ENCODE measurements at places on chromosomes 6 and 20.

- no peak for DNase-seq
These were observed 59.0 kb upstream of the TULP4 start for GRCh38 chr6:158253248-158253647.

DNA sequence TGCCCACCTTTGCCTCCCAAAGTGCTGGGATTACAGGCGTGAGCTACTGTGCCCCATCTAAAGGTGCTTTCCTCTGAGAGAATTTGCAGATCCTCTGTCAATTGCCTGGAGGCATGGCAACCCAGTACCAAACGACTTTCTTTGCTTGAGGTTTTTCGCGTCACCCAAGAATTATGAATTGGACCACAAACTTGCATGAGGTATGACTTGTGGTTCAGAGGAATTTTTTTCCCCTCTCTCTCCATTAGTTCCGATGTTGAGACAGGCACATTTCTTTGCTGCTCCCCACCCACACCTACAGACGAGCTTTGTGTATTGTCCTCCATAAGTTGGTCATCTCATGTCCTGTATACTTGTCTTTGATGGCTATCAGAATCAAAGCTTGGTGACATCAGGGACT, 11.8 kb upstream of the SCAF8 start:
- peak; percentile 65 for DNase-seq

- DNase-seq: peak; percentile 7
These were observed 19.2 kb downstream of the MICA start for GRCh38 chr6:31422587-31422986.

DNA sequence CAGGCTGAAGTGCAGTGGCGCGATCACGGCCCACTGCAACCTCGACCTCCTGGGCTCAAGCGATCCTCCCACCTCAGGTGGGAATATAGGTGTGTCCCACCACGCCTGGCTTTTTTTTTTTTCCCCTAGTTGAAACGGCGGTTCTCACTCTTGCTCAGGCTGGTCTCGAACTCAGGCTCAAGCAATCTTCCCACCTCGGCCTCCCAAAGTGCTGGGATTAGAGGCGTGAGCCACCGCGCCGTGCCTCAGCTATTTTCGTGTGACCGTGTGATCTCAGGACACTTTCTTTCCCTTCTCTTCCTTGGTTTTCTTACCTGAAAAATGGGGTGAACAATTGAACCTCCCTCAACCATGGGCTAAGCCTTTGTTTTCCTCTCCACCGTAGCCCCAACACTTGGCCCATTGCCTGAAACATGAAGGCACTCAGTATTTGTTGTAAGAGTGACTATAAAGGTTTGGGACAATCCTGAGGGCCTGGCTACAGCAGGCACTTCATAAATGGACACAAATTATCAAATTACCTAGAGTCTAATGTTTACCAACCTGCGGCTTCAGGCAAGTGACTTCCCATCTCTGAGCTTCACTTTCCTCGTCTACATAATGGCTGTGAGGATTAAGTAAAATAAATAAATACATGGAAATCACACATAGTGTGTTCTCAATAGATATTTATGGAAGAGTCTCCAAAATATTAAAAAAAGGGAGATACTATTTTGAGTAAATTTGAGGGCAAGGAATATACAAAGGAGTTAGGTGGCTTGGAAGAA, 31.4 kb upstream of the ID1 start:
- DNase-seq: no peak

DNA sequence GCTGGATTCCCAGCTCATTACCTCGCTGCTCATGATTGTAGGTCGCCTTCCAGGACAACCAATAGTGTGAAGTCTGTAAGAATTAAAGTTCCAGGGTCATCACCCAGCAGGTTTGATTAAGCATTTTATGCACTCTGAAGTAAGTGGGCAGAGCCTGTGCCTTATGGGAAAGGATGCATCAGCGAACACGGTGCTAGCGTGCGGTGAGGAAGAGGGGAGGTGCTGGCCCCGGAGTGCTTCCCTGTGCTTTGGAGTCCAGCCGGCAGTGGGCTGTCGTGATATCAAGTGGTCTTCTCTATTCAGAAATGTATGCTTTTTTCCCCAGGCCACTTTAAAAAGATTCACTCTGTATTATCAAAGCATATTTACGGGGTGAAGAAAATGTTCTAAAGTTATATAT, 16.0 kb downstream of the DUSP22 start:
- no peak for DNase-seq

DNA sequence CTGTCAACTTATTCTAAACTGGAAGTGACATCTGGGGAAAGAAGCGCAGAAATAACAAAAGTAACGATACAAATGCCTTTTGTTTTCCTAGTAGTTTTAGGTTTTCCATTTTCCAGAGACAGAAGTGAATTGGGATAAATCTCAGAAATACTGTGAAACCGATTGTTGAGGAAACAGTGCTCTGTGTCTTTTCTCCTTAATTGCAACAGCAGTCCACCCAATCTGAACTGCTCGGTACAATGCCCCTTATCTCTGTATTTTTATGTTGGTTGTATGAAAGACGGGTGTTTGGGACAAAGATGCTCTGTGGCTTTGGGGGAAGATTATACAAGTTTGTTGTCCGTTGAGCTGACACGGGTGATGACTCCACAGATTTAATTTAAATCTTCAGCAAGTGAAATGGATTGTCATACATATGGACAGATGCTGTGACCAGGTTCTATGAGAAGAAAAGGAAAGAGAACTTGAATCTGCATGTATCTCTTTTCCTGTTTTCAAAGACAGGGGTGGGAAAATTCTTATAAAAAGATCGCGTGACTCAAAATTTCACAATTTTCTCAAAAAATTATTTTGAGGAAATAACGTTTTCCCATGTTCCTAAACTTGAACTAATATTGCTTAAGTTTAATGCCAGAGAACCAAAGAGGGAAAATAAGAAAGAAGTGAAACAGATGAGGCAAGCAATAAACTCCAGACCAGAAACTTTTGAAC, 41.2 kb downstream of the SASH1 start:
- DNase-seq: no peak

GRCh38 chr6:119479860-119480655, 130.5 kb upstream of the MAN1A1 start:
- DNase-seq: peak; percentile 70

DNA sequence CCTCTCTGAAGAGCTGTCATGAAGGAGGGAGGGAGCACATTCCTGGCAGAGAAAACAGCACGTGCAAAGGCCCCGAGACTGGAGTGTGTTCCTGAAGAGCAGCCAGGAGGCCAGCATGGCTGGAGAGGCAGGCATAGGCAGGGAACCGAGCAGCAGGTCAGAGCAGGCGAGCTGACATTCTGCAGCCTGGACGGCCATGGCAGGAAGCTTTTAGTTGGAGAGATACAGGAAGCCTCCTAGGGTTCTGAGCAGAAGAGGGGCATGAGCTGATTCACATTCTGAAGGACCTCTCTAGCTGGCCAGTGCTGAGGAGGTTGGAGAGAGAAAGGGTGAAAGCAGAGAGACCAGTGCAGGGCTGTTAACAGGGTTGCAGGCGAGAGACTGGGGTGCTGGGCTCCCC, 29.7 kb downstream of the POFUT1 start:
- DNase-seq: no peak

GRCh38 chr6:139659711-139660110, 285.3 kb upstream of the CITED2 start:
- DNase-seq: no peak

- no peak for DNase-seq
These were observed 7.6 kb downstream of the GNAS-AS1 start for GRCh38 chr20:58843128-58843556.

- DNase-seq: no peak
These were observed 160.2 kb upstream of the FOXA2 start for GRCh38 chr20:22744341-22745193.

DNA sequence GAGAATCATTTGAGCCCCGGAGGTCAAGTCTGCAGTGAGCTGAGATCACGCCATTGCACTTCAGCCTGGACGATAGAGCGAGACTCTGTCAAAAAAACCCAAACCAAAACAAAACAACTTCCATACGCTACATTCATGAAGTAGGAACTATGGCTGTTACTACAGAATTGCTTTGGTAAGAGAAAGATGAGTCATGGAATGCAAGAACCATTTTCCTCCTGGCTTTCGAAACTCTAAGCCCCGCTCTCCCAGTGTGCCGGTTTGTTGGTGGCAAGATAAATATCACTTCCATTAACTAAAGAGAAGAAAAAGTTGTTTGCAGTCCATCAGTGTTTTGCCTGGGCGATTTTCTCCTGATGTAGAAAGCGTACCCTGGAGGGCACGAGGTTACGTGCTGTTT, 61.3 kb downstream of the ZDHHC14 start:
- peak; percentile 60 for DNase-seq

DNA sequence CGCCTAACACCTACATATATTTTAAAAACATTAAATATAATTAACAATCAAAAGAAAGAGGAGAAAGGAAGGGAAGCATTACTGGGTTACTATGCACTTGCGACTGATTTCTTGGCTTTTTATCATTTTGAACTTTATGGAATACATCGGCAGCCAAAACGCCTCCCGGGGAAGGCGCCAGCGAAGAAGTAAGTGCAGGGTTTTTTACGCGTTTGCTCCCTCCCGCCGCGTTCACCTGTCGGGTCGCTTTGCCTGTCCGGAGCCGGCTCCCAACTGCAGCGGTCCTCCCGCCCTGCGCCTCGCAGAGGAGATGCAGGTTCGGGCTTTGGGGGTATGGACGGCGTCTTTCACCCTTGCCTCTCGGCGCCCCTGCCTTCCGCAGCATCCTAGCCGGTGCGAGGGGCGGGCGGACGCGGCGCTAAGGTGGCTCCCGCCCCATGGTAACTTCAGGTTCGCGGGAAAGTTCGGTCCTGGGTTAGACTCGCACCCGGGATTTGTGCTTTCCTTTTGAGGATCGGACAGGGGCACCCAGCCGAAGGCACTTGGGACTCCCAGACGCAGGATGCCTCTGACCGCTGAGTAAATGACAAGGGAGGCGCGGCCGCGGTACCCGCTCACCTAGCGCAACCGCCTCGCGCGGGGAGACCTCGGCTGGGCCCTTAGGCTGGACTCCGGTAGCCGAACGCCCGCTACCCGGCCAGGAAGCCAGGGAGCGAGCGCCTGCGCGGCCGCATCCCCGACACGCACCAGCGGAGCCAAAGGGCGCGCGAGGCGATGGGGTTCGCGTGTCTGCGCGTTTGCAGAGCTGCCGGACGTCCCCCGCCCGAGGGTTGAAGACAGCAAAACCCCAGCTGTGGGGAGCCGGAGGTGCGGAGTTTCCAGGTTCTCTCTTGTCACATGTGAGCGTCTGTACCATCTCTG, 891 bp downstream of the RSPO3 start:
- DNase-seq: no peak

GRCh38 chr20:54123587-54124180, 50.1 kb downstream of the CYP24A1 start:
- peak; percentile 94 for DNase-seq

DNA sequence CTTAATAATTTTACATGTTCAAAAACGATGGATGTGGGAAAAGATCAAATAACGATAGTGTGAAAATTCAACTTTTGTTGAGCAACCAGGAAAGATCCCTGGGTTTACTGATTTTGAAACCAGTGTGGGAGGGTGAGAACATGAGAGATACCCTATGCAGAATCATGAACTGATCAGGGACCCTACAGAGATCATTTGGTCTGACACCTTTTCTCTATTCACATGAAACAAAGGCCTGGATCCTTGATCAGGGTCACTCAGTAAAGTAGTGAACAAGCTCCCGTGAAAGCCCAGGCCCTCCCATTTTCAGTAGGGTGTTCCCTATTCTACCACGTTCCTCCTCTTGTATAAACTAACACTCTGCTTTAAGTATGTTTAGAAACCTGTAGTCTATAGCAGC, 60.5 kb upstream of the DUSP22 start:
- DNase-seq: no peak

GRCh38 chr6:23334360-23334759, 765.0 kb downstream of the HDGFL1 start:
- DNase-seq: no peak

GRCh38 chr6:28758046-28758817, 165.6 kb downstream of the TRIM27 start:
- no peak for DNase-seq

DNA sequence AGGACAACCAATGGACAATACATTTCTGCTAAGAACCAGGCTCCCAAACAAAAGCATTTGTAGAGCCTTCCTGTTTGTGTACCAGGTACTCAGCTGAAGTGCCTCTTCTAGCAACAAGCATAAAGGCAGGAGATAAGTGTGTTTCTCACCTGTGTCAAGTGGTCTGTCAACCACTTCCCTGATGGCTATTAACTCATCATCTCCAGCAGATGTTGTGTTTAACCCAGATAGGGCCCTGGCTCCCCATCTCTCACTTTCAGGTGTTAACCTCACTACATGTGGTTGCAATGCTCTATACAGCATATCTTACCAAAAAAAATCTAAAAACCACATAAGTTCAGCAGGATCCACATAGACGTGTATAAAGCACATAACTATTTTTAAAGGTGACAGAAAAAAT, 9.6 kb upstream of the IL17A start:
- DNase-seq: no peak

- no peak for DNase-seq
These were observed 86.0 kb downstream of the CARMIL1 start for GRCh38 chr6:25365154-25365553.

DNA sequence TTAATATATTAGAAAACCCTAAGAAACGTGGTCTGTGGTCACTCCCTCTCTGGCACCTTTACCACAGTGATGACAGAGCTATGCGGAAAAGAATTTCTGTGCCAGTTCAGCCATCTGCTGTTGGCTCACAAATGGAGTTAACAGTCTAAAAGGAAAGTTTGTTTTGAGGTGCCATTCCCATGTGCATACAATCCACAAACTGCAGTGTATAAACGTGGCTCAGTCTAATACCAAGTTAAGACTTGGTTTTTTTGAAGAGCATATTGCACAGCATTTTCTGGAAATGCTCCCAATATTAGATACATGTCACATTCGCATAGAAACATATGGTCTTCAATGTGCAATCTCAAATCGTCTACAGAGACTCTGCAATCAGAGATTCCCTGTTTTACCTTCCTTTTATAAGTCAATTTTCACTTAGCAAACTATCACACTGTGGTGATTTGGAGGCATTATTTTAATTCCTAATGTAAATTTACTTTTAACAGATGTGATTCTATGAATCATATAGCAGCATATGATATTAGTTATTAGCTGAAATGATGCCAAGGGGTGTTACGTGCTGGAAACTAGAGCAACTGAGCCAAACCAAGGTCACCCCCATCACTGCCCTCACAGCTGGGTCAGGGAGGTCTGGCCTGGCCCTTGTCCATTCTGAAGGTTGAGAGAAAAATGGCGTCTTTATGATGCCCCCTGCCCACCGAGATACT, 383.5 kb downstream of the PRKN start:
- peak; percentile 36 for DNase-seq

GRCh38 chr6:23268348-23268747, 699.0 kb downstream of the HDGFL1 start:
- DNase-seq: no peak

GRCh38 chr6:9593554-9593953, 821.3 kb downstream of the TFAP2A start:
- no peak for DNase-seq

GRCh38 chr6:15773806-15774410, 111.1 kb upstream of the DTNBP1 start:
- no peak for DNase-seq

All from AG10803 (cell line).